ENCODE measurements at places on chromosomes 1 and 21.
A peak's percentile ranks its signal among the peaks of the same experiment; 100 is the strongest.

- DNase-seq, result peak; percentile 59
Observed at GRCh38 chr1:217482356-217483102, 148.4 kb downstream of the GPATCH2 start.

- no peak for DNase-seq
Observed at GRCh38 chr21:36055551-36055950, 4.8 kb downstream of the SETD4 start.

DNA sequence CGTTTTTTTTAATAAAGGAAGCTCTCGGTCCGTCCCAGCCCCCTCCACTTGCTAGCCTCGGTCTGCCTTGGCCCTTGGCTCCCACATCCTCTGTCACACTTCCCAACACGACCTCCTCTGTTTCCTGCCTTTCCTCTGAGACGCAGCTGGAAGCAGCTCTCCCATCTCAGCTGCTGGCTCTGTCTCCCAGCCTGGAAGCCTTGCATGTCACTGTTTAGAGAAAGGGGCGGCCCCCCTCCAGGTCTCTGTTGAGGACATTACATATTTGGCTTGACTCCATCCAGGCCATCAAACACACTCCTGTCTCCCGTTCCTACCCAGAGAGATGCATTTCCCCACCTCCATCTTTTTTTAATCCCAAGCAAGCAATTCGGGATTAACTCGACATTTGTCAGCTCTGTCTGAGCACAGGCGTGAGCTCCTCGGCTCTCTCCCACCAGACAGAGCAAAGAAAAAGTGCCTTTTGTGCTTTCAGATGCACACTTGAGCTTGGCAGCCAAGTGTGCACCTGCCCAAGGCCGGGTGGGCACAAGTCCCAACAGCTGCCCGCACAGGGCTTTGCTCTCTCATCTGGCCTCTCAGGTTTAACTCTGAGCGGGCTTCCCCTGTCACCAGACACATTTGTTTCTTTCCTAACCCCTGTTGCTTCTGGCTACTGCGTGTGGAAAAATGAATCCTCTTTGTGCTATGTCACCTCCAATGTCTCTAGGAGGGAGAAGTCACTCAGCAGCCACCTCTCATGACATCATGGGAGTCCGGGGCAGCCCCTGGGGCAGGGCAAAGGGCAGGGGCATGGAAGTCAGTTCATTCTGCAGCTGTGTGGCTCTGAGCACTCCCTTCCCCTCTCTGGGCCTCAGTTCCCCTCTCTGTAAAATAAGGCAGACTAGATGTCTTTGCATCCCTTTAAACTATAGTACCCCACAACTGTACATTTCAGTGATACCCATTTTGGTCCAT, 108.3 kb downstream of the KCND3 start:
- no peak for DNase-seq

DNA sequence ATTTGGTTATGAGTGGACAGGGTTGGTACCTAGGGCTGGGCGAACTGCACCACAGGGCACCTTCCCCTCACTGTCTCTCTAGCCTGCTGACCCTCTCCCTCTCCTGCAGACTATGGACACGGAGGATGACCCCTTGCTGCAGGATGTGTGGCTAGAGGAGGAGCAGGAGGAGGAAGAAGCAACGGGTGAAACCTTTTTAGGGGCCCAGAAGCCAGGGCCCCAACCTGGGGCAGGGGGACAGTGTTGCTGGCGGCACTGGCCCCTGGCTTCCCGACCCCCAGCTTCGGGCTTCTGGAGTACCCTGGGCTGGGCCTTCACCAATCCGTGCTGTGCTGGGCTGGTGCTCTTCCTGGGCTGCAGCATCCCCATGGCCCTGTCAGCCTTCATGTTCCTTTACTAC, 21.9 kb downstream of the DISP3 start:
- DNase-seq, result no peak

DNA sequence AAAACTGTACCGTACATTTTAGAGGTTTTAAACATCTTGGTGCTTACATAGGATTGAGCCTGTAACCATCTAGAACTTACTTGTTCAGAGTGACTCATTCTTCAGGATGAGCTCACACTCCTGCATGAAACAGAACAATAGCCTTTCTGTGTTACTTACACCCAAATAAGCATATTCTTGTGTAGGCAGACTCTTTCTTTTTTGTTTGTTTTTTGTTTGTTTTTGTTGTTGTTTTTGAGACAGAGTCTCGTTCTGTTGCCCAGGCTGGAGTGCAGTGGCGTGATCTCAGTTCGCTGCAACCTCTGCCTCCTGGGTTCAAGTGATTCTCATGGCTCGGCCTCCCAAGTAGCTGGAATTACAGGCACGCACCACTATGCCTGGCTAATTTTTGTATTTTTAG, 3.8 kb upstream of the CA6 start:
- DNase-seq, result no peak
